ENCODE measurements at places on chromosomes 6 and 20. TPM values are rescaled to one million over a fixed set of nuclear protein-coding genes. Genes with fewer than 3 reads are reported as not detected.

BEND6 gene
- polyA plus RNA-seq, result 4.5 TPM

DNA sequence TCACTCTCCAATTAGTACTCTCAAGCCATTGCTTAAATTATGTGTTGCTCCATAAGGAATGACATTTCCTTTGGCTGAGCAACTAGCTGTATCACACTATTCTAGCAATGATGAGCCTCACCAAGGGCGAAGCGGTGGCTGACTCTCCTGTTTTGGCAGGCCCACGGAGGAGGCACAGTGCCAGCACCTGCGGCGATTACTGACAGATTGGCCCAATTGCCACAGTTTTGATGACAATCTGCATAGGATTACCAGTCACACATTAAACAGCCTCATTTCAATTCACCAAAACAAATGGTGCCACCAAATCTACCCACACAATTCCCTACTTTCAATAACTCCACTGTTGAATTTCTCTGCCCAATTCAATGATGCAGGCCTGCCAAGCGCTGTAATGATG lies 286.9 kb downstream of the PTPRK start:
- DNase-seq, result no peak

DNA sequence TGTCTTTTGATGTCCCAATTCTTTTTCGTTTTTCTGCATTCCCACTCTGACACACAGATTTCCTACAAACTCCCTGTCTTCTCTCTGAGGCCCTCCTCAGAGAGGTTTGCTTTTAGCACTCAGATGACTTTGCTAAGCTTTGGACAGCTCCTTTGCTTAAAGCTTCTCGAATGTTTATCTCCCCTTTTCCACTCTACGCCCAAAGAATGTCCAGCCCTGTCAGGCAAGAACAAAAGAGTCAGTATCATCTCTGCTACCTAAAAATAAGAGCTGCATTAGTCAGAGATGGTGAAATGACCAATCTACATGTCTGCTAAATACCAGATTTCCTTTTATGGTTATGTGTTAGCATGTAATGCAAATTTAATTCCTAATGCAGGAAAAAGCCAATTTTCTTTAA lies 56.8 kb downstream of the PREP start:
- DNase-seq, result no peak

DNA sequence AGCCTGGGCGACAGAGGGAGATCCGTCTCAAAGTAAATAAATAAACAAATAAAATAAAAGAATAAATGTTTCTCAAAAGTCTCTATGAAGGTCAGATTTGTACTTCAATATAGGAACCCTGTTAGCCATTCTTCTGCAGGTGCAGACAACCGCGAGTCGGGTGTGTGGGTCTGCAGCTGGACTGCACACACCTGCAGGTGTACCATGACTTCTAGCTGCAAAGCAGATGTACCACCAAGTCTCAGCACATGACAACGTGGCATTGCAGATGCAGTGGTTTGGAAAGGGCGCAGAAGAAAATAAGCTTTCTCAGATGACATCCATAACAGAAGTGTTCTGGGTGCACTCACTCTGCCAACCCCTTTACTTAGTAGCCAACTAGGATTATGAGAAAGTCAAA lies 239.7 kb downstream of the ATXN1 start:
- DNase-seq, result no peak
